Activated CD4-positive, alpha-beta T cell treated with anti-CD3 and anti-CD28 coated beads for 36 hours (primary cell): ENCODE measurements at places on chromosomes 3 and 15. TPM values are rescaled to one million over a fixed set of nuclear protein-coding genes. Genes with fewer than 3 reads are reported as not detected.

The SERINC4 gene
- total RNA-seq = 0.42 TPM

GRCh38 chr15:54722342-54722986 is 474.3 kb downstream of the RSL24D1 start:
- DNase-seq = no peak

The CLDN11 gene
- total RNA-seq = not detected

GRCh38 chr3:34248352-34248751 is 449.9 kb downstream of the PDCD6IP start:
- no peak for DNase-seq

The FOXB1 gene
- total RNA-seq = 0.56 TPM

The HESX1 gene
- total RNA-seq = 1.1 TPM

DNA sequence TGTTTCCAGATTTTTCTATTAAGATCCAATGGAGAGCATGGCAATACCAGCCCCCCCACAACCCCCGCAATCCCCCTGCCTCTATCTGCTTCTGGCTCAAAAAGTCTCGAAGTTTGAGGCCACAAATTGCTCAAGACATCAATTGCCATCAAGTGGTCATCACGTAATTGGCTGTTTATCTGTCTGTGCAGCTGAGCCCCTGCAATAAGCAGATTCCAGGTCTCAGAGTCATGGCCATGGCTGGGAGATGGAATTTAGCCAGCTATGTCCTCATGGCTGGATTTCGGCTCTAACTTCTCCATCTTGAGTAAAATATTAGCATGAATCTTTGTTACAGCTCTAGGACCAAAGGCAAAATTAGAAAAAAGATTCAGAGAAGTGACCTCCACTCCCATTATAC is 22.7 kb downstream of the SSUH2 start:
- DNase-seq = no peak

GRCh38 chr3:30455840-30456239 is 150.6 kb upstream of the TGFBR2 start:
- DNase-seq = no peak
